ENCODE measurements at places on chromosomes 2 and 18.

DNA sequence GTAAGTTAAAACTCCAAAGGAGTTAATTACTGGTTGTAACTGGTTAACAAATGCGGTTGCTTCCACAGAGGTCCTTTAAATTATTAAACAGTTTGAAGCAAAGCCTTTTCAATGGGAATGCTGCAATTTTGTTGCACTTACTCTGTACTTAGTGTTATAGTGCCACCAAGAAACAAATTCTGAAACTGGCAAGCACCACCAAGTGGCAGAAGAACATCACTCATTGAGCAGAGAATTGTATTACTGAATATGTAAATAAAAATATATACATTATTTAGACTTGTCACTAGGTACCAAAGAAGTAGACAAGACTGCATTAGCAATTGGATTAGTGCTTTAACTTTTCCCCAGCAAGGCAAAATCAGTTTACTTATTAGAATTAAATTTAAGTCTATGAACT is 2.6 kb upstream of the TMEFF2 start:
- DNase-seq = peak; percentile 8

DNA sequence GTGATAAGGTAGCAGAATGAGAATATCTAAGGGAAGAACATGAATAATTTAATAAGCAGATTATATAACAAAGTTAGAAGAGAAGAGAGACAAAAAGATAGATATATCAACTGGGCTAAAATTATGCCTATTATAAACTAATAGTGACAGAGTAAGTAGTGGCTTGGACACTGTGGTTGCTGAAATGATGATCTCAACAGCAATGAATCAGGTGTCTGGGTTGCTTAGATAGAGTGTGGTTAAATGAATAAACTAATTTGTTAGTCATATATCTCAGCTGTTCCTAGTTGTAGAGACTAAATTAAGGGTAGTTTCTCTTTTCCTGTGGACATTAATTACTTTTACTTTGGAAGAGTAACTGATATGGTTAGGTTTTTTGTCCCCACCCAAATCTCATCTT is 1485.4 kb upstream of the CELF4 start:
- DNase-seq = peak; percentile 44

DNA sequence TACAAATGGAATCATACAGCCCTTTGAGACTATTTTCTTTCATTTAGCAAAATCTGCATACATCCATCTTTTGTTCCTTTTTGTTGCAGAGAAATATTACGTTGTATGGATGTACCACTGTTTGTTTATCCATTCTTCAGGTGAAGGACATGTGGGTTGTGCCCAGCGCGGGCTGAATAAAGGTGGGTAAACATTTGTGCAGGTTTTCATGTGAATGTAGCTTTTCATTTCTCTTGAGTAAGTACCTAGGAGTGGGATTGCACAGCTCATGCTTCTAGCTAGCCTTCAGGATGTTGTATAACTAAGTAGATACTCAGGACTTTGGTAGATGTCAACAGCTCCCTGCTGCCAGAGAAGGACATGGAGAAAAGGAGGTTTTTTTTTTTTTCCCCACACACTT is 50.6 kb upstream of the SPRED2 start:
- DNase-seq = no peak

DNA sequence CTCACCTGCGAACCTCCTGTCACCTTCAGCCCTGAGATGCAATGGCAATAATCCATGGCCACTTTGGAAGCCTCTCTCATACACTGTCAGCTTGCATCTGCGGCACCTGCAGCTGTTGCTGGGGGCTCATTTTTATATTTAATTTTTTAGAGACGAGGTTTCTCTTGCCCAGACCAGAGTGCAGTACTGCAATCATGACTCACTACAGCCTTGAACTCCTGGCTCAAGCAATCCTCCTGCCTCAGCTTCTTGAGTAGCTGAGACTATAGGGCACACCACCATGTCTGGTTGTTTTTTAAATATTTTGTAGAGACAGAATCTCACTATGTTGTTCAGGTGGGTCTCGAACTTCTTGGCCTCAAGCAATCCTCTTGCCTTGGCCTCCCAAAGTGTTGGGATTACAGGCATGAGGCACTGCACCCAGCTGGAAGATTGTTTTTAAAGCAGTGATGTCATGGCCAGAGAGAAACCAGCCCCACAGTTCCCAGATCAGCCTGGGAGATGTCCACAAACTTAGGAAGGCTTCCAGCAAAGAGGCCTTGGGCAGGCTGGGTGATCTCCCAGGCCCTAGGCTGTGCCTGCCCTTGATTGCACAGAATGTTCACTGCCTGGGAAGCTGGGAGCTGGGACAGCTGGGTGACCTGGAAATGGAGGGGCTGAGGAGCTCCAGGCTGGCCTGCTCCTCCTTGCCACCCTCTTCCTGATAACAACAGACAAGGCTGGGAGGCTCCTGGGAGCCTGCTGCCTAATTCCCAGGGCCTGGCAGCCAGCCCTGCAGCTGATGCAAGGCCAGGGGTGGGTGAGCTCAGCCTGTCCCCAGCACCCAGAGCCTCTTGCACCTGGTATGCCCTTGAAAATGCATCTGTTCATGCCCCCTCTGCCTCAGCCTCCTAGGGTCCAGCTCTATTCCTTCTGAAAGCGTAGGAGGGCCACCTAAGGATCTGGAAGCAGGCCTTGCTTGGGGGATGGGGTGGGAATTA is 27.1 kb downstream of the SH2D6 start:
- DNase-seq = no peak

DNA sequence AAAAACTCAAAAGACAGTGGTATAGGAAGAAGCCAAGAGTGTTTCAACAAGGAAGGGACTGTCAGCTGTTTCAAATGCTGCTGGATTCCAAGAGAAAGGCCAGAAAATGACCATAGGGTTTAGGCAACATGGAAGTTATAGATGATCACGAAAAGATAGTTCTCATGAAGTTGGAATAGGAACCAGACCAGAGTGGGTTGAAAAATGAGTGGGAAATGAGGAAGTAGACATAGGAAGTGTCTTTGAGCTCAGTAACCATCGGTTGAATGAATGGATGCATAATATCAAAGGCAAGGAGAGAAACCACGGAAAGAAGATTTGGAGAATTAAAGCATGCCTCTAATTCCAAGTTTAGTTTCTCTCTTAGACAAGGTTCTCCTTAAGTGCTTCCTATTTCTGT is 1.3 kb downstream of the NCAPH start:
- no peak for DNase-seq

DNA sequence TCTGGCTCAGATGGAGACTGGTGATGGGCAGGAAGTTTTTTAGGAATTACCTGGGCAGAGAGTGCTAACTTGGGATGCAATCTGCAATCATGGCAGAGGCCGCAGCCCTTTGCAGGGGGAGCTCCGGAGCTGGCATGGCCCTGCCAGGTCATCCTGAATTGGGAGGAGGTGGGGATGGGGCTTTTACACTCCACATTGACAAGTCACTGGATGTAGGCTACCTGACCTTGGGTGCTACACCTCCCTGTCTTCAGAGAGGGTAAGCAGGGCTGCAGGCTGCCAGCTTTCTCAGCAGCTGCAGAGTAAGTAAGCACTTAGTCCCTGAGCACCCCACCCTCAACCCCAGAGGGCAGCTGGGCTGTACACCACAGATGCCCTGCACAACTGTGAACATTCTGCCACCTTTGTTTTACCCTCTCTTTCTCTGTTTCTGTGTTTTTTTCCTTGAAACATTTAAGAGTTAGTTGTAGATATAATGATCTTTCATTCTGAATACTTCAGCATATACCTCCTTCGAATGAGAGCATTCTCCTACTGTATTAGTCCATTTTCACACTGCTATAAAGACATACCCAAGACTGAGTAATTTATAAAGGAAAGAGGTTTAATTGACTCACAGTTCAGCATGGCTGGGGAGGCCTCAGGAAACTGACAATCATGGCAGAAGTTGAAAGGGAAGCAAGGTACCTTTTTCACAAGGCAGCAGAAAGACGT is 6.8 kb upstream of the HS1BP3 start:
- no peak for DNase-seq

DNA sequence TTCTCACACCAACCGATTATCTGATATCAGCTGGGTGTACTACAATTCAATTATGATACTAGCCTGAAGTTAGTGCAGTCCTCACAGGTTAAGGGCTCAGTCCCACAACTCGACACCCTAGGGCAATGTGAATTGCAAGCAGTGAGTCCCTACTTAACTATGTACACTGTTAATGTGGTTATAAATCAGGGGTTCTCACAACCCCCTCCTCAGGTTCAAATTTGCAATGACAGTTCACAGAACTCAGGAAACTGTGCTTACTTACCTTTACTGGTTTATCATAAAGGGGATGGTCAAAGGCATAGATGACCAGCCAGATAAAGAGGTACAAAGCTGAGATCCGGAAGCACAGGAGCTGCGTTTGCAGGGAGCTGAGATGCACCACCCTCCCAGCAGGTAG is 1379.1 kb upstream of the CDH2 start:
- DNase-seq = no peak

DNA sequence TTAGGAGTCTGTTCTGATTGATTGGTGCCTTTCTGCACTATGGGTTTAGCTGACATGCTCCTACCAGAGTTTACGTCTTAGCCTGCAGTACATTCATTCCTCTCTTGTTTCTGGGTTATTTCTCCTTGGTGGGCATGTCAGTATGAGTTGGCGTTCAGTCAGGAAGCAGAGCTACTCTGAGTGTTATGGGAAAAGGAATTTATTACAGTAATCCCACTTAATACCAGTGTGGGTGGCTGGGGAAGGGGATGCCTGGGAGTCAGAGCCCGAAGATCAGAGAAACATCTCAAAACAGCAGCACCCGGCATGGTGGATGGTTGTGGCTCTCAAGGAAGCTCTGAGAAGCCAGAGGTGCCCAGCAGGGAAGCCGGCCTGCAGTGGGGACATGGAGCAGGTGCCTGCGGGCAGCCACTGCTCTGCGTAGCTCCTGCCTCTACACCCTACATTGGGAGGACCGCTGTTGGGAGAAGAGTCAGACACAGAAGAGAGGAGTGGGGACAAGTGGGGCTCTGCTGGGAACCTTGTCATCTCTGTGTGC is 48.9 kb downstream of the RAB31 start:
- no peak for DNase-seq
